ENCODE measurements at places on chromosomes 7 and 10.

DNA sequence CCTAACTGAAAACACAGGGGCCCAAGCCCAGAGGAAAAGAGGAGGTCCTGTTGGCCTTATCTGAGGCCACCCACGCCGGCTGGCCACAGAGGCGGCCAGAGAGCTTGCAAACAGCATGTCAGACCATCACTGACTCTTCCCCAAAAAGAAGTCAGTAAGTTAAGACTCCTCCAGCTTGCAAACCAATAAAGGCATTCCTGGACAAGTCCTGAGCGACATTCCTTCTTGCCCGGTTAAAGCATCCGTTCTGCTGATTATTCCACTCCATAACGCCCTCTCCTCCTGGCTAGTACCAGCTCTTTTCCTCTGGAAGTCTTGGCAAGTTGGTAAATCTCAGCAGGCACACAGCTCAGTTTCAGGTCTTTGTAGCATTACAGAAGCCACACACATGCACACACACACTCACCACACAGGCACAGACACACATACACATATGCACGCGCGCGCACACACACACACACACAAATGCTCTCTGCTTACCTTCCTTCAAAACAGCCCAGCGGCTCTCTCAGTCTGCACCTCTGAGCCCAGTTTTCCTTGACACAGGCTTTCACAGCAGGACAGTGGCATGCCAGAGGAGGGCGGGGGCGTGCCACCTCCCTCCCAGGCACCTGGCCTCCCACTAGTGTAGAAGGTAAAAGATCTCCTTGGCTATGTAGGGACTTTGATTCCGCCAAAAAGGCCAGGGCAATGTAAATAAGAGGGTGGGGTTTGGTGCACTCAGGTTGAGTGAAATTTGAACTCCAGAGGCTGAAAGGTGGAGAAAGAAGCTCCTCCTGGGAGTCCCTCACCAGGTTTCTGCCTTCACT, 201.4 kb downstream of the TNS3 start:
- DNase-seq: no peak

- no peak for DNase-seq
Measured at GRCh38 chr7:42198974-42199668, 37.9 kb downstream of the GLI3 start.

DNA sequence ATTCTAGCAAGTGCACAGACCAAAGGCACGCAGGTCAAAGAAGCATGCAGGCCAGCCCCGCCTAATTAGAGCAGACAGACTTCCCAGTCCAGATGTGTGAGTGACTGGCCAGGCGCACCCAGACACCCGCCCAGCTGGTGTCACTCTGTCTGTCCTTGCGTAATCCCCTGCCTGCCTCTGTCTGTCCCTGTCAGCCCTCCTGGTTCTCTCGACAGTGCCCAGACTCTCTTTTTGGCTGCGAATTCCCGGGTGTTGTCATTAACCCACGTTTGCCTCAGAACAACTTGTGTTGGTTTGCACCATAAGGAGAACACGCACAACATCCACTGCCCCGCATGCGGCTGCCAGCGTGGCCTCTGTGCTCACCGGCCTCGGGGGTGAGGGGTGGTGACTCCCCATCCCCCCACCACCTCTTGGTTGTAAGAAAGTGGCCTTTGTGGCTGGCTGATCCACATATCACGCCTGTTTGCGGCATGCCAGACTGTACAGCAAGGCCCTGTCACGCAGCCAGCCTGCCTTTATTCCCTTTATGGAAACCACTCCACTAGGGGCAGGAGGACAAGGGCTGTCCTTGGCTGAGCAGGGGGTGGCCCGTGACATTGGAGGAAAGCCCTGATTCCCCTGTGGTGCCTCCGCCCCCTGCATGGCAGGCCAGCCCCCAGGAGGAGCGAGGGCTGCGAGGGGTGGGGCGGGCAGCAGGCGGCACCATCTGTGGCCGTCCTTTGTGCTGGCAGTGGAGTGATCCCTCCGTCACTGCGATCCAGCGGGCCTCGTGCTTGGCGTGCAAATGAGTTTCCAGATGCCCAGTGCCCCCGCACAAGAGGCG, 72.8 kb upstream of the PPIF start:
- no peak for DNase-seq

- no peak for DNase-seq
Measured at GRCh38 chr7:42292991-42293521, 56.0 kb upstream of the GLI3 start.

DNA sequence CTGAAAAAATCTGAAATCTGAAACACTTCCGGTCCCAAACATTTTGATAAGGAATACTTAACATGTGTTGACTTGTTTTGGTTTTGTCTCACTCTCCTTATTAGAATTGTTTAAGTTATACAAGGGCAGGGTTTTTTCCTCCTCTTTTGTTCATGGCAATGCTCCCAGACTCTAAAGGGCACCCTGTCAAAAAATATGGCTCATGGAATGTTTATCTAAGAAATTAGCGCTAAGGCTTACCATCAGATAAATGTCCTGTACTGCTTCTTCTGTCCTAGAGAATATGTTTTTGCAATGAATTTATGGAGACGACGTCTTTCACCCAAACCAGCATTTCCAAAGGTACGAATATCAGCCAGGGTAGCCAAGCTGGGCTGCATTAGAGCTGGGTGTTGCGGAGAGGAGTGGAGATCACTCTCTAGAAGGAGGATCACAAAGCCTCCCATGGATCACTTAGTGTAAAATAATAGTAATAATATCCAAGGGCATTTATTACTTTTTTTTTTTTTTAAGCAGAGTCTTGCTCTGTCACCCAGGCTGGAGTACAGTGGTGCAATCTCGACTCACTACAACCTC, 46.8 kb downstream of the ERLIN1 start:
- DNase-seq: no peak

- no peak for DNase-seq
Measured at GRCh38 chr7:12358694-12359093, 45.0 kb downstream of the VWDE start.

DNA sequence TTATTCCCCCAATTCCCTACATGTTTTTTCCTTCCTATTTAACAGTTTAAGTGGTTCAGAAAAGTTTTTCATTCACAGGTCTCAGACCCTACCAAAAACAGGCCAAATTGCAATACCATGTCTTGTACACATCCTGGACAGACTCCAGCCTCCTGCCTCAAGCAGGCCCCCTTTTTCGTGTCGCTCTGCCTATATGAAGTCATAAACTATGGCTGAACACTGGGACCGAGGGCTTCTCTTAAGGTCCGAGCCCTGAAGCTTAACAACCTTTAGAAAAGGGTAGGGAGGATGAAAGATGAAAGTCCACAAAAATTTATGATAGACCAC, 1.4 kb downstream of the FBXW4 start:
- no peak for DNase-seq

GRCh38 chr7:42403831-42404230, 166.8 kb upstream of the GLI3 start:
- DNase-seq: no peak

- no peak for DNase-seq
Measured at GRCh38 chr7:41830271-41830670, 127.4 kb upstream of the INHBA start.

DNA sequence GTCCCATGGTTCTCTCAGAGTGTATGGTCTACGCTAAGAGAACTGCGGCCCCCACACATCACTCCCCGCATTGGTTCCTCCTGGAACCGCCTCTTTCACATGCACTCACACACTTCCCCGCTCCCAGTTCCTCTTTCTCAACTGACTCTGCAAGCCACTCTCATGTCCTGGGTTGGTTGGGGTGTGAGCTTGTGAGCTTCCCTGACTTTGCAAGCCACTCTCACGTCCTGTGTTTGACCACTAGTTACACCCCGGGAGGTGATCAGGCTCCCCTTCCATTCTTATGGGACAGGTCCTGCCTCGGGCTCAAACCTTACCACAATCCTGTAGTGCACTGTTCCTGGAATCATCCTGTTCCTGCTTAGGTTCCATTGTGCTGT, 105.0 kb downstream of the TRIM24 start:
- DNase-seq: no peak

GRCh38 chr7:128263420-128263819, 22.3 kb downstream of the LEP start:
- DNase-seq: no peak

DNA sequence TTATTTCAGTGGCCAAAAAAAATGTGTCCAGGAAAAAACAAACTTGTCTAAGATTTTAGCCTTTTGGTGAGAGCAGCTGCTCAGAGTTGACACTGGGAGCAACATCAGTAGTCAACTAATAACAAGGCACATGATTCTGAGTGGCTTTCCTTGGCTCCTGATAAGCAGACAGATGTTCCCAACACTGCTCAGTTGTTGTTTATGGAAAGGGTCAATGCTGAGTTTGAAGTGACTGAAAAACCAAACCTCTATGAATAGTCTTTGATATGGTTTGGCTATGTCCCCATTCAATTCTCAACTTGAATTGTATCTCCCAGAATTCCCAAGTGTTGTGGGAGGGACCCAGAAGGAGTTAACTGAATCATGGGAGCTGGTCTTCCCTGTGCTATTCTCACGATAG, 12.3 kb downstream of the DYDC1 start:
- no peak for DNase-seq

DNA sequence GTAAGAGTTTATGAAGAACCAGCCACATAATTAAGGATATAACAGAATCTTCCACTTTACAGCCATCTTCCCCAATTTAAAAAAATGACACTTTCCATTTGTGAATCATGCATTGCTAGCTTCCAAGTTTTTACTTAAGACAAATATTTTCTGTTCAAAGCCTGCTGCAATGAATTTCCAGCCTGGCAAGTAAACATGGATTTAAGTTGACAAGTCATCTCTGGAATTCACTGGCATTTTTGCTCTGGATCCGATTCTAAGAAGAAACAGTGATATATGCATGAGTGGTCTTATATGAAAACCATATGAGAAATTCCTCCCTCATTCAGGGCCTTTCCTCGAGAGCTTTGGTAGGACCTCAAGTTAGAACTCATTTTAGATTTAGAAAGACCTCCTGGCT, 116.1 kb upstream of the CDCA7L start:
- DNase-seq: no peak

- no peak for DNase-seq
Measured at GRCh38 chr7:101390901-101391301, 28.2 kb downstream of the COL26A1 start.

DNA sequence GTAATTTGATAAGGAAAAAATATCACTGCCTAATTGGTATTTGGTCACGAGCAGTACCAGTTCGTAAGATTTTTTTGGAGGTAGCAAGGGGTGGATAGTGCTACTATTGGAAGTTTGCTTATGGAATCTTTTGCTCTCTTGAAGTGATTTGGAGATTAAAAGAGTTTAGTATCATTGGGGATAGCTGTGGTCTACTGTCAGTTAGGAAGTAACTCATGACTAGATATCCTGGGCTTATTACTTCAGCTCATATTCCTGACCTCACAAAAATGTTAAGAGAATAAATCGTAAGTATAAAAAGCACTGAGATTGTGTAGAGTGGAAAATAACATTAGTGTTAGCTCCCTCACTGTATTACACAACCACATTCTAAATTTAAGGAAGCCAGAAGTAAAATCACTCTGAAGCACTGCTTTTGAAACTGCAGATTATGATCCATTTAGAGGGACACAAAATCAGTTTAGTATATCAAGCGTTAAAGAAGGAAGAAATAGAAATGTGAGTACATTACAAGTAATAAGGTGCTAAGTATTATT, 22.6 kb downstream of the SGPL1 start:
- DNase-seq: no peak

DNA sequence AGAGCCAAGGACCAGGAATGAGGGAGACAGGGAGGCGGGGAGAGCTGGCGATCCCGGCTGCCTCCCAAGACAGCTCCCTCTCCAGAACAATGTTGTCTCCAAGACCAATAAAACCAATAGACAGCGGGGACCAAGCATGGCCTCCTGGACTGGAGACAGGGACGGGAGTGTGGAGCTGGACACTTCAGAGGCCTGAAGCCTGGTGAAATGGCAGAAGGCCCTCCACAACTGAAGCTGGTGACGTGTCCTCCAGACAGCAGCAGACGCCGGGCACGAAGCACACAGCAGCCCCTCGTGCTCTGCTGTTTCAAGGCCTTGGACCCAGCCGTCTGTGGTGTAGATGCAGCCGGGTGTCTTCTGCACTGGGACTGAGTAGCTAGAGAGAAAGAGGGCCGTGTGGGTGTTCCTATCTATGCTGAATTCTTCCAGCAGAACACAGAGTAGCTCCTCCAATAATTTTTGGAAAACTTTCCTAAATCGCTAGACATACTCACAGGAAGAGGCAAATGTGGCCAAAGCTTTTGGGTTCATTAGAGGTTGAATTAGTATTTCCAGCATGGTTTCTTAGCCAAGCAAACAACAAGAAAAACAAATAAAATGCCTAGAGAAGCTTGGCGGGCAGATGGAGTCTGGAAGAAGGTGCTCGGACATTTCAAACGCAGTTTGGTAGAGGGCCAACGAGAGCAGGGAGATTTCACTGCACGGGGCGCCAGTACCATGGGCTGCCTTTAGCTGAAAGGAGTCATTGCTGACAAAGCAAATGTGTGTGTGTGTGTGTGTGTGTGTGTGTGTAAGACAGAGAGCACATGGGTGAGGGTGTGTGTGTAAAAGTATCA, 570.4 kb downstream of the TCERG1L start:
- peak; percentile 62 for DNase-seq

DNA sequence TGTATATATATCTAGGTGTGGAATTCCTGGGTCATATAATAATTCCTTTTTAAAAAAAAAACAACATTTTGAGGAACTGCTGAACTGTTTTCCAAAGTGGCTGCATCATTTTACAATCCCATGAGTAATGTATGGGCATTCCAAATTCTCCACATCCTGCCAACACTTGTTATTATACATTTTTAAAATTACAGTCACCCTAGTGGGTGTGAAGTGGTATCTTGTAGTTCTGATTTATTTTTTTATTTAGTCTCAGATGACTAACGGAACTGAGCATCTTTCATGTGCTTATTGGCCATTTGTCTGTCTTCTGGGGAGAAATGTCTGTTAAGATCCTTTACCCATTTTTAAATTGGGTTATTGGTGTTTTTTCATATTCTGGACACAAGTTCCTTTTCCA, 12.0 kb upstream of the KLHL7 start:
- no peak for DNase-seq

DNA sequence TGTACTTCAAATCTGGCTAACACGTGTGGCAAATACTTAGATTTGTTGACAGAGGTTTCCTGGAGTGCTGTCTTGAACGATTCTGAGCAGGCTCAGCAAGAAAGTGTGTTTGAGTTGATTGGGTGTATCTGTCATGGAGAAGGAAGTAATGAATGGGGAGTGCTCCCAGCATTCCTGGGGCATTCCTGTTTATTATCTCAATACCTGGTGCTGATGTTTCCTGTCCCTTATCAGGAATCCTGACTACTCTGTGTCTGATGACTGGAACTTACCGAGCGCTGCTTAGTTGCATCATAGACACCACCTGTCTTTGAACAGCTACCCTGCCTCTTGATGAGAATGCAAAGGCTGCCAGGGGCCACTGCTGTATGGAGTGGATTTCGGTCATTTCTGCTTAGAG, 41.0 kb upstream of the TMEM248 start:
- no peak for DNase-seq

GRCh38 chr10:56844978-56845529, 484.0 kb upstream of the ZWINT start:
- no peak for DNase-seq

- DNase-seq: no peak
Measured at GRCh38 chr10:116015583-116016333, 257.2 kb downstream of the GFRA1 start.

- DNase-seq: no peak
Measured at GRCh38 chr10:1057106-1057657, 997 bp downstream of the WDR37 start.
